ENCODE measurements at places on chromosomes 7 and 10.

DNA sequence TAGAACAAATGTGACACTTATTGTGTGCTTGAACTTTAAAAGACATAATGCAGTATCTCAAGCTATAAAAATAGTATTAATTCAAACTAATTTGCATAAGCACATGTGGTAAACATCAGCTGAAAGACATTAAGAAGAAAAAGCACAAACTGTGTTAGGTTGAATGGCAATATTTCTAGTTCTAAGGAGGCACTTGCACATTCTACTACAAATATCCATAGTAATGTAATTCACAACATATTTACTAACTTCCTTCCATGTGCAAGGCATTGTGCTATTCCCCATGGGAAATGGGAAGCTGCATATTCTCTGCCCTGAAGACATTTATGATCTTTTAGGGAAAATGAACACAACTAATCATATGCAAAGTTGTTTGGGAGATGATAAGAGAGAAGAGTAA lies 80.2 kb upstream of the SLC13A1 start:
- DNase-seq, result no peak

GRCh38 chr7:39098506-39098905 lies 120.8 kb downstream of the POU6F2 start:
- no peak for DNase-seq

GRCh38 chr10:27447540-27447939 lies 56.6 kb upstream of the RAB18 start:
- no peak for DNase-seq

- DNase-seq, result no peak
Observed at GRCh38 chr10:11846542-11846941, 23.4 kb downstream of the PROSER2 start.

GRCh38 chr10:93947055-93947454 lies 46.7 kb upstream of the PLCE1 start:
- DNase-seq, result no peak

- no peak for DNase-seq
Observed at GRCh38 chr7:78959477-78959876, 494.0 kb downstream of the MAGI2 start.

DNA sequence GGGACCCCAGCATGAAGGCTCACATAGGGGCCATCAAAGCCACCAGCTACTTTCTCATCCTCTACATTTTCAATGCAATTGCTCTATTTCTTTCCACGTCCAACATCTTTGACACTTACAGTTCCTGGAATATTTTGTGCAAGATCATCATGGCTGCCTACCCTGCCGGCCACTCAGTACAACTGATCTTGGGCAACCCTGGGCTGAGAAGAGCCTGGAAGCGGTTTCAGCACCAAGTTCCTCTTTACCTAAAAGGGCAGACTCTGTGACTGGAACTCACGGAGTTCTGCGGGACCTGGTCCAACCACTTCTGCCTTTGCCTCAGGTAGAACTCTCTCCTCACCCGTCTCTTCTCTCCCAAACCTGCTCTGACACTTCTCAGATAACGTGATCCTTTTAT lies 945 bp downstream of the TAS2R40 start:
- no peak for DNase-seq

DNA sequence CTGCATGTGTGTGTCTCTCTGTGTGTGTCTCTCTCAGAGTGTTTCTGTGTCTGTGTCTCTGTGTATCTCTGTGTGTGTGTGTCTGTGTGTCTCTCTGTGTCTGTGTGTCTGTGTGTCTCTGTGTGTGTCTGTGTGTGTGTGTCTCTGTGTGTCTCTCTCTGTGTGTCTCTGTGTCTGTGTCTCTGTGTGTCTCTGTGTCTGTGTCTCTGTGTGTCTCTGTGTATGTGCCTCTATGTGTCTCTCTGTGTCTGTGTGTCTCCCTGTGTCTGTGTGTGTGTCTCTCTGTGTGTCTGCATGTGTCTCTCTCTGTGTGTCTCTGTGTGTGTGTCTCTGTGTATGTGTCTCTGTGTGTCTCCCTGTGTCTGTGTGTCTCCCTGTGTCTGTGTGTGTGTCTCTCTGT lies 44.8 kb upstream of the C10orf71 start:
- DNase-seq, result no peak

GRCh38 chr10:30357075-30357801 lies 8.2 kb upstream of the MTPAP start:
- no peak for DNase-seq

- DNase-seq, result no peak
Observed at GRCh38 chr10:58079461-58079860, 188.2 kb downstream of the IPMK start.

DNA sequence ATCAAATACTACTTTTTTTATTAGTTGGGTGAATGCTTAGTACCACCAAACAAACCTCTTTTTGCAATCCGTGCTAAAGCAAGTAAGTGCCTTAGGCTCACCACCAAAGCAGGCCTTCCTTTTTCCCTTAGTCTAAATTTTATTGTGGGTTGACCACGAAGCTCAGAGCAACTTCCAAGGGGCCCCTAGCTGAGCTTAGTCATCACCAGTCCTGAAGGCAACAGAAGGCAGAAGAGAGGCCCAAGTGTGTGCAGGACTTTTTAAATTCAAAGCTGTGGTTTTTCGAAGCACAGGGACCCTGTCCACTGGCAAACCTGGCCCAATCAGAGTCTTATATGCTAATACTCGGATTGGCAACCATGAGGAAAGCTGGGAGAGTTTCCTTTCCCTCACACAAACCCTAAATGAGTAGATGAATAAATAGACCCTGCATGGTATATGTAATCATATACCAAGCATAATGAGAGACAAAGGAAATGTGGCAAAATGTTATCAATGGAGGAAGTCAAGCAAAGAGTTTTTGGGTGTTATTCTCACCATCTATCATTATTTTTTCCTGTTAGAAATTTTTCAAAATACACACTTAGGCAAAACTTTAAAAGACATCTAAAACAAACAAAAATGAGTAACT lies 453.2 kb upstream of the GALNT17 start:
- no peak for DNase-seq

Data from stimulated activated CD8-positive, alpha-beta memory T cell treated with anti-CD3 and anti-CD28 coated beads, Interleukin-7, amount 100 ng/mL, for 48 hours (primary cell).